ENCODE measurements at places on chromosomes 11 and 22.
A peak's percentile ranks its signal among the peaks of the same experiment; 100 is the strongest.

- DNase-seq = no peak
Measured at GRCh38 chr11:62033191-62034035, 66.0 kb upstream of the FTH1 start.

DNA sequence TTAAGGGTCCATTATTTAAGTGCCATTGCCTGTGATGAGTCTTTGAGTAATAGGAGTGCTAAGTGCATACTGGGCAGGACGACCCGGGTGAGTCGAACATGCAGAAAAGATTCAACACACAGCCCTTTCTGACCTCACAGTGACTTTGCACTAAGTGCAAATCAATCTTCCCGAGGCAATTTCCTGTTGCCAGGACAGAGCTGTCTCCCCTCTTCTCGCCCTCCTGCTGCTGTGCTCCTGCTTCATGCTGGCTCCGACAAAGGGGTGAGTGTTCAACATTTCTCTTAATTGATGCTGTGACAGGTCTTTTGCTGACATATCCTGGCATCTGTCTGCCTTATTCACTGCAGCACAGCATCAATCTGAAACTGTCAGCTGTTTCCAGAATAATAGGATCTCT is 42.0 kb downstream of the MCHR1 start:
- DNase-seq = peak; percentile 95

DNA sequence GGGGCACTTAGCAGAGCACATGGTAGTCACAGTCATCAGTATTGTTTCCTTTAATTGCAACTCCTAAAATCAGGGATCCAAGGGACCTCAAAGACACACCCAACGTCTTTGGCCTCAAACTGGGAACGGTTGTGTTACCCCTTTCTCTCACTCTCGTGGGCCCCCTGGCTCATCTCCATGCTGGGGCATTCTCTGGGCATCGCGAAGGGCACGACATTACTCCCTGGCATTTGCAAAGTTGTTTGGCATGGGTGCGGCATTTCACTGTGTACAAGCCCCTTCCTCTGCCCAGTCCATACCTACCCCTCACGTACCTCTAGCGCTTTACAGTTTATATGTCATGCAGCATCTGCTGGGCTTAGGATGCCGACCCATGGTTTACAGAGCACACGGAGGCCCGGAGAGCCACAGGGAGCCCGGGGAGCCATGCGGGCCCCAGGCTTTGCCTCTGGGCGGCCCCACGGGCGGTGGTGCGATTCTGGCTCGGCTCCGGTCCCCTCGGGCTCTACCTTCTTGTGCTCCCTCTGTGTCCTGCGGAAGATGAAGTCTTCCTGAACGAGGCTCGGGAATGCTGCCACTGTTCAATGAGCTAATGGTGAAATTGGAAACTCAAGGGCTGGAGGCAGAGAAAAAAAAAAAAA is 21.9 kb upstream of the CACNG2 start:
- no peak for DNase-seq

DNA sequence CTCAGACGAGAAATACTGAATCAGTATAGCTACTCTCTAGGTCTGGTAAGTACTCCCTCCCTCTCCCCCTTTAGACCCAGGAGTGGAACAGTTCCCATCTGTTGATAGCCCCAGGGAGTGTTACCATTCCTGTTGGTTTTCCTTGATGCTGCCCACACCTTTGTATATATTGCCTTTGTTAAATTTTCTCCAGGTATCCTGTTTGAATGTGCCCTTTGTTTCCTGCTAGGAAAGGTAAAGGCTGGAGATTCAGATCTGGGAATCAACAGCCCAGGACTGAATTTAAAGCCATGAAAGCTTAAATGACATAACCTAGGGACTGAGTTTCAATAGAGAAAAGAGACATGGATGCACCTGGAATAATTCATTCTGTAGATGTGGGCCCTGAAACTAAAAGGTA is 68.3 kb downstream of the CCDC83 start:
- DNase-seq = no peak

DNA sequence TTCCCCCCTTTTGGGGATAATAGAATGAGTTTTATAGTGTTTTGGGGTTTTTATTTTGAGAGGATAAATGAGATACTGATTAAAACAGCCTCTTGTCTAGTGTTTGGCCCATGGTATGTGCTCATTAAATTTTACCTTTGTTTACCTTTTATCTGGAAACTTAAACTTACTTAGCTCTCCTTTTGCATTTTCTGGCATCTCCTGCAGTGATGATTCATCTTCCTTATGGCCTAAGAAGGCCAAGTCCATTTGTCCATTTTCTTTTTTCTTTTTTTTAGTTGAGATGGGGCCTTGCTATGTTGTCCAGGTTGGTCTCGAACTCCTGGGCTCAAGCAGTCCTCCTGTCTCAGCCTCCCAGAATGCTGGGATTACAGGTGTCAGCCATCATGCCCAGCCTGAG is 156.3 kb downstream of the COMMD9 start:
- no peak for DNase-seq

DNA sequence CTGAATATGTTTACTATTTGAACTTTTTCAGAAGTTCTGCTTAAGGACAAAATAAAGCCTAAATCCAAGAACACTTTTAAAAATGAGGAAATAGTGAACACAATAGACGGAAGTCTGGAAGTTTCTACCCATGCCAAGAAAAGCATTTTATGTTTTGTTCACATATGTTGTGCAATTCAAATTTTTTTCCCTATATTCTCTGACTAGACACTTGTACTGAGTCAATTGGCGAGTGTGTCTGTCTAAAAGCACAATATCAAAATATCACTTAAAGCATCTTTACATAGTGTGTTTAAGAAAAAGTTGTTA is 29.2 kb downstream of the INCENP start:
- DNase-seq = no peak

GRCh38 chr22:27240298-27241075 is 561.1 kb downstream of the MN1 start:
- DNase-seq = no peak

DNA sequence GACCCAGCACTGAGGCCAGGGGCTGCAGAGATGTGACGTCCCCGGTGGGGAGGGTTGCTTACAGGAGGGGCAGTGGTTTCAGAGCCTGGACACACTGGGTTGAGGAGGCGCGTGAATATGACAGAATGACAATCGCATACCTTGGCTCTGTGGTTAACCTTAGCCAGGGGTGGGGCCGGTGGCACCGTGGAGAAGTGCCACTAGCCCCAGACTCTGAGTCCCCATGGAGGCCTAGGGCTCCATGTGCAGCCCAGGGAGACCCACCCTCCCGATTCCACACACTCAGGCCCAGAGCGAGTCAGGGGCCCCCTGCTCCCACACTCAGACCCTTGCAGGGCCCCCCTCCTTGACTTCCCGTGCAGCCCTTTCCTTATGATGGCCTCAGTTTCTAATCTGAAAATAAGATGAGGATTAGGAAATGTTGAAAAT is 3.6 kb upstream of the ACR start:
- DNase-seq = no peak

DNA sequence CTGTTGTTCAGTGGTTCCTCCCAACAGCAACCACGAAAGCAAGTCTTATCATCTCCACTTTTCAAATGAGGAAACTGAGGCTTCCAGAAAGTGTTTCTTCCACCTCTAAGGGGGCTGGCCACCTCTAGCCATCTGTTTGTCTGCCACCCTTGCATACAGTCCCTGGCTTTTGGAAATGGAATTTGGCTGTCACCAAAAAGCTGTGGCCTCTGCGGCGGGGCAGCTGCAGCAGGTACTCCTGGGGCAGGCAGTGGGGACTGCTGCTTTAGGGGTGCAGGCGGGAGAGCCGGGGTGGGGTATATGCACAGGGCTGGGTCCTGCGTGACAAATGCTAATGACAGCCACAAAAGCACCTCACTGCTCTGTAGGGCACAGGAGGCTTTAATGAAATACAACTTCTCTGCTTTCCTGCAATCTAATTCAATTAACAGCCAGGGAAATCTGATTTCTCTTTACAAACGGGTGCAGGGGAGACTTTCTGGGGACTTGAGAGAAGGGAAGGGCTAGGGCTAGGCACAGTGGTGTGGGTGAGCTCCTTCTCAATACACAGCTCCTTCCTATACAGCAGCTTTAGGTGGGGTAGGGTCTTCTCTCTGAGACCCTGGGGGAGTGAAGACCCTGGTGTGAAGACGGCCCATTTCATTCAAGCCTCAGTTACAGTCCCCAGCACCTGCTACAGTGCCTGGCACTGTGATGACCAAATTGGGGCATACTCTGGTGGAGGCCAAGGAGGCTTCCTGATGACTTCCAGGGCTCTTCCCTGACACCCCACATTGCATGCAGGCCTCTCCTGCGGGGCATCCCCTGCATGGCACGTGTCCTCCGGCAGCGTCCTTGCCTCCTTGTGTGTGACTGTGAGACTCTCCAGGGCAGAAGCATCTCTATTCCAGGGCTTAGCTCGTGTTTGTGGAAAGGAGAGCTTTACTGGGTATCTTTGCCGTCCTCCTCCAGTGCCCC is 161.6 kb downstream of the CEP164 start:
- DNase-seq = no peak

Data from NCI-H1694 treated with DMSO at 0.1 percent for 48 hours (cell line).